ENCODE measurements at places on chromosomes 3 and 15.

DNA sequence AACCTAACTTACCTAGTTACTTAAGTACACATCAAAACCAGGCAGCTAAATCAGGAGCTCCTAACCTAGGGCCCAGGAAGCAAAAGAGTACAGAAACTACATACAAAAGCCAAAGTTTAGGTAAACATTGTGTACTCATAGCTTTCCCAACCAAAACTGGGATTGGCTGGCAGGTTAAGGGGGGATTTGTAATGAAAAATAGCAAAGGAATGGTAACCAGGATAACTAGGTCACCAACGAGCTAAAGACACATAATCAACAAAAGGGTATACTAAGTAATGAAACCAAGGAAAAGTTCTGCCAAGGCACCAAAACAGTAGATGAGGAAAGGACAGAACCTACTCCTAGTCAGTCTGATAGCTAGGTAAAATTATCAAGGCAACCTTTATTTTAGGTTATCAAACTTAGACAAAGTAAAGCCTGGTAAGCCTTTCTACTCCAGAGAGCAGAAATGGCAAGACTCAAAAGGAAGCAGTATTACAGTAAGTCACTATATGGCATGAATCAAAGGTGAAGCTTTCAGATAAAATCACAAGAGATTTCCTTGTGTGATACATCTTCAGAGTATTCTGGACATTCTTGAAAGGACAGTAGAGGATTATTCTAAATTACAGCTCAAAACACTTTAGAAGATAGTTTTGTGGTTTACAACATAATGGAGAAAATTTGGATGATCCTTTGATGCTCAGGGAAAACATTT is 10.2 kb downstream of the TRA2B start:
- DNase-seq, result no peak

- DNase-seq, result no peak
These were observed 16.6 kb downstream of the FAM240A start for GRCh38 chr3:46628901-46629369.

DNA sequence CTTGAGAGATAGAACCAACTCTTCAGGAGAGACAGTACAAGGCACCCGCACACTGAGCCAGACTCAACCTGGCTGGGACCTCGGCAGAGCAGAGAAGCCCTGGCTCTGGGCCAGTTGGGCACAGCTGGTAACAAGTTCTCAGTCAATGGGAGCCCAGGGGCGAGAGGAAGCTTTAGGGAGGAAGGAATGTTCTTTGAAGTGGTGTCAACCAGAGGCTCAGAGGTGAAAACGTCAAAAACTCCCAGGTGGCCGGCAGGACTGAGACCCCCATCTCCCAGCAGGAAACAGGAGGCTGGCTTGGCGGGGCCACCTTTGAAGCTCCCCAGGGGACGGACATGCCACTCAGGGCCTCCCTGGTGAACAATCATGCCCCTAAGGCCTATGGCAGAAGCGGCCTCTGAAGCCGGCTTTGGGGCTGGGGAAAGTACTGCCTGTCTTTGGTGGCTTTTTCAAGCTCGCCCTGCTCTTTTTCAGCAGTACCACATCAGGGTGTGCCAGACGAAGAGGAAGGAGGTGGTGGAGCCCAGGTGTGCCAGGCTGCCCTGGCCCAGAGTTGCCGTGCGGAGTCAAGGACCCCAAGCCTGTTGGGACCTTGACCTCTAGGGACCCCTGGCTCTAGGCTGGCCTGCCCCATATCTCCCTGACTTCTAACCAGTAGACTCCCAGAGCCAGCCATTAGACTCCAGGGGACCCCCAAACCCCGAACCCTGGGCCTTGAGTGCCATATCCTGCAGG is 16.7 kb upstream of the TBC1D21 start:
- no peak for DNase-seq

DNA sequence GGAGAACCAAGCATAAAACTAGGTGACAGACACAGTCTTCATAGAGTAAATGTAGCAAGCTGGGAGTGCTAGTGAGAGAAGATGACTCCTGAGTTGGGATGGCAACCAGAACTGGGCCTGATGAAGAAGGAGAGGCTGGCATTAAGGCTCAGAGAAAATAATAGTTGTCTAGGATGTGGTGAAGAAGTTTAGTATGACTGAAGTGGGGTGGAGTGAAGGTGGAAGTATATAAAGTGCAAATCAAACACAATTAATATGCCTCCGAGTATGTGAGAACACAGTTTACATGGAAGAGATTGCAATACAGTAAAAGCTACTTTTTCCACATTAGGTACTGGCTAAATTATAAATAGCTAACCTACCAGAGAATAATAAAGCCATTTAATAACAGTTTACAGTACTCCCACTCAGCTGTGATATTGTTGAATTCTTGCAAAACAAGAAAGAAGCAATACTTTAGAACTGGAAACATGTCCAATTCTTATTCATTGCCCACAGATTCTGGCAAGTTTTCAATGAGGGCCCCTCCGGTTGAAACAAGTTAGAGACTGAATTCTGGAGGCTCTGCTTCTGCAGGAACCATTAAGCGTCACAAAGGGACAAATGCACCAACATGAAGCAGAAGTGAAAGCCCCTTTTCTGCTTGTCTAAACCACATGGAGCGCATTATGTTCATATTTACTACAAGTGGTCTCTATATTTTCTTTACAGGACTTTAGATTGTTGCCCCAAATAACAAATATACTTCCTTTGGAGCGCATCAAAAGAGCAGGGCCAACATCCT is 243.7 kb downstream of the SLC9A9 start:
- DNase-seq, result no peak

GRCh38 chr3:190619761-190620160 is 105.9 kb downstream of the IL1RAP start:
- DNase-seq, result no peak

DNA sequence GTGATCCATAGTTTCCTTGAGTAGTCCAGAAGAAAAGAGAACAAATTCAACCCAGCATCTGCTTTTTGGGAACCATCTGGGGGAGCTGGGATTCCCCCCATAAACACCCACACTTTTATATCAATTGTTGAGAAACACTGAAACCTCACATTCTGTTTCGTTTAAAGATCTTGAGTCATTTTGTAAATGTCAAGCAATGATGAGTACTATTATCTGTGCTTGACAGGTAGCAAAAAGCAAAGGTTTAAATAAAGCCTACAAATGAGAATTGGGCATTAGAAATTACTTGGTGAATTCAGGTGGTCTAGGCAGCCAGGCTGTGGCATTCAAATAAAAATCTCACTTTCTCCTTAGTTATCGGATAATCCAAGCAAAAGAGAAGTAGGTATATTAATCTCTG is 75.7 kb downstream of the TMEM266 start:
- no peak for DNase-seq

GRCh38 chr3:25960776-25961175 is 170.9 kb downstream of the OXSM start:
- no peak for DNase-seq

All from fibroblast of skin of scalp (primary cell).